ENCODE measurements at places on chromosomes 2 and 18.

DNA sequence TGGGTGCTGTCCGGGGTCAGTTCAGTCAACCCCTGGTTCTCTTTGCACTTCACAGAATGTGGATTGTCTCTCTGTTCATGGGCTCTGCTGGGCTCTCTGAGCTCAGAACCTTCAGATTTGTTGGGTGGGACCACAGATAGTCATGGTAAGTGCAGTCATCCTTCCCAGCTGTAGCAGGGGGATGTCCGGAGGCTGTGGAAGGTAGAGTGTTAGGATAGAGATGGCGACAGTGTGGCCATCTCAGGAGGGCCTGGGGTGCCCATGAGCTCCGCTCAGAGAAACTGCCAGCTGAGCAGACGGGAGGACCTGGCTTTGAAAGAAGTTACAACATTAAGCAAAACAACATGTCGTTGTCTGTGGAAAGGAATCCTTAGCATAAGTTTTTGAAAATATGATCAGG is 149.8 kb downstream of the FAM210A start:
- no peak for DNase-seq

GRCh38 chr2:229370509-229370908 is 99.4 kb upstream of the PID1 start:
- no peak for DNase-seq

DNA sequence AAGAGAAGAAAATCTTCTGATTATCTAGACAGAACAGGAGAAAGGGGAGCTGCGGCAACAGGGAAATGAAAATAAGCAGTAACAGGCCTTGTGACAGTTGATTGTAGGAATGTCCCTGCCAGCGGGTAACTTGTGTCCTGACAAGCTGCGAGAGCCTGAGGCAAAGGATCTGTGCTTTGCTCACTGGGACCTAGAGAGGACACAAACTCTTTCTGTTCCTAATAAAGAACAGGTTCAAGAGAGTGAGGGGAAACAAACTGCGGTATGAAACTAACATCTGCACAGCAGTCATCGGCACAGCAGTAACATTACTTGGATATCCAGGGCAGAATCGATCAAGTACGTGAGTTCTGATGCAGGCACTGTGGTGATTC is 103.7 kb upstream of the THOC1 start:
- peak; percentile 76 for DNase-seq

GRCh38 chr2:120346667-120347358 is 877 bp downstream of the INHBB start:
- no peak for DNase-seq

DNA sequence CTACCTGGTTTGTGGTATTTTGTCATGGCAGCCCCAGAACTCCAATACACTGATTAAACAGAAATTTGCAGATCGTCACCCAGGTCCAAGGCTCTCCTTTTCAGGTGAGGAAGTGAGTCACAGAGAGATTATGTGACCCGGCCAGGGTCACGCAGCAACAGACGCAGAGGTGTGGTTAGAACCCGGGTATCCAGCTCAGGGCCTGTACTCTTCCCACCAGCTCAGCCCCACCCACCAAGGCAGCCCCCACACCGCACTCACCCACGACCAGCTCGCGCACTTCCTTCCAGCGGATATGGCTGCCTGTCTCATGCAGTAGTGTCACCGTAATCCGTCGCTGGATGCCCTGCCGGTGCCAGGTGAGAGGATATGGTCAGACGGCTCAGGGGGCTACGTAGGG is 48.1 kb downstream of the AQP12A start:
- no peak for DNase-seq

GRCh38 chr2:168515502-168515901 is 59.4 kb downstream of the CERS6 start:
- DNase-seq = no peak

- DNase-seq = no peak
Measured at GRCh38 chr18:2441544-2441943, 129.8 kb downstream of the METTL4 start.

DNA sequence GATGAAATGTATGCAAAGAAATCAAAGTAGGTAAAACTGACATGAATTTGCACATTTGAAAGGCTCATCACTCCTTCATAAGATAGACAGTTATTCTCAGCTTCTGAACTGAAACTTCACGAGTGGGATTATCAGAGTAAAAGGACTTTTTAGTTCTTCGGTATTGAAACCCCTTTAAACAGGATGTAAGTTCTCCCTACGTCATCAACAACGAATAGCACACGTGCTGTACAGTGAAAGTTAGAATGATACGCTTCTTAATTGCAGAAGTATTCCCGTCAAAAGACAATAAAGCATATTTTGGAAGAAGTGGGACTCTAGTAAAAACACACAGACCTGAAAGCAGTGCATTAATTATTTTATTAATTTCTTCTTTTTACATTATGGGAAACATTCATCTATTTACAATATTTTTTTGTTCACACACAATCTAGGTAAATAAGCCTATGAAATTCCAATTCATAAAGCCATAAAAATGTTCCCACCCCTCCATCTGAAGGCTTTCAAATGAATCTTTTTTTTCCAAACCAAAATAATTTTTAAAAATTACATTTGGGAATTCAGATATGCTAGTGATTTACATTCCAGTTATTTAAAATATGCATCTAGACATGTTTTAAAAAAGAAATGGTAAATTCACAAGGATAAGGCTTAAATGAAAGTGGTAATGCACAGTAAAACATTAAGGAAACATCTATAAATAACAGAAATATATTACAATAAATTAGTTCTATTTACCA is 45.9 kb downstream of the TGIF1 start:
- DNase-seq = no peak

DNA sequence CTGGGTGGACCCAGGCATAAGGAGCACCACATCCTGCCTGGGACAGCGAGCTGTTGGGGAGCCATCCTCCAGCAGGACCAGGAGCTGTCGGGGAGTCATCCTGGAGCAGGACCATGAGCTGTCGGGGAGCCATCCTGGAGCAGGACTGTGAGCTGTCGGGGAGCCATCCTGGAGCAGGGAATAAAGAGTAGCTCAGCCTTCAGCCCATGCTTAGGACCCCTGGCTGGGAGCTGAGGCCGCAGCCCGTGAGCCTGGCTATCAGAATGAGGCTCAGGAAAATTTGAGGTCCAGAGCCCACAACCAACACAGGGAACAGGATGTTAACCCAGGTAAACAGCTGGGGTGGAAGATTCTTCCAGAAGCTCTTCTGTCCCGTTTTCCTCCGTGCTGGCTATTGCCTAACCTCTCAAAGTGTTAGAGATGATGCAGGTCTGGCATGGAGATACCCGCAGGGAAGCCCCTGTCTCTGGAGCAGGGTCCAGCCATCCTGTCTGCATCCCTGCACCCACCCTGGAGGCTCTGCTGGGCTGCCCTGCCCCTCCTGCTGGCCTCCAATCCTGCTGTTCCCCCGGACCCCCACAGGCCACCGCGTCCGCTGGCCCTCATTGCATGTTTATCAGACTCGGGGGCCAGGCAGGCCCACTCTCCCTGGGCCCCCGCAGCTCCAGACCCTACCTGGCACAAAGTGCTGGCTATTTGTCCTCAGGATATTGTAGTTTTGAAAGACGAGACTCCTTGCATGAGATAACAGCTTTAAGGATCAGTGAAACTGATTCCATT is 243.5 kb upstream of the MYT1L start:
- no peak for DNase-seq

DNA sequence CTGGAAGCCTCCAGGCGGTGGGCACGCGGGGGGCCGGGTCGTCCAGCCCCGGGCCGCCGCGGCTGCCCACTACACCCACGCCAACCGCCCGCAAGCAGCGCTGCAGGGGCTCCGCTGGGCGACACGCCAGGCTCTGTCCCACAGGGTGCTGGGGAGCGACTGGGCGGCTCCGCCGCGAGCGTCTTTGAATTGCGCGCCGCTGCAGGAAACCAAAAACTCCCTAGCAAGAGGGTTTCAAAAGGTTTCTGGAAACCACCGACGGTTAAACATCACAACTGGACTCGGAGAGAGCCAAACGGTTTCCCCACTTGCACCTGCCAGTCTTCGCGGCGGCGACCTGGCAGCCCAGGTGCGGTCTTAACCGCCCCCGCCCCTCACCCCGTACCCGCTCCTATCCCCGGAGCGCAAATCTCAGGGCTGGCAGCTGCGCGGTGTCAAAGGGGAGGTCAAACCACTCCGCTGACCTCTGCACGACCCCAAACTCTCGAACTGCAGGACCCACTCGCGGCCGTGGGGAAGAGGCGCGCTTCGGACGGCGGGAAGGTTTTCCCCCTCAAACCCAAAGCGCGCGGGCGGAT is 1.0 kb downstream of the CXCR4 start:
- DNase-seq = peak; percentile 97

DNA sequence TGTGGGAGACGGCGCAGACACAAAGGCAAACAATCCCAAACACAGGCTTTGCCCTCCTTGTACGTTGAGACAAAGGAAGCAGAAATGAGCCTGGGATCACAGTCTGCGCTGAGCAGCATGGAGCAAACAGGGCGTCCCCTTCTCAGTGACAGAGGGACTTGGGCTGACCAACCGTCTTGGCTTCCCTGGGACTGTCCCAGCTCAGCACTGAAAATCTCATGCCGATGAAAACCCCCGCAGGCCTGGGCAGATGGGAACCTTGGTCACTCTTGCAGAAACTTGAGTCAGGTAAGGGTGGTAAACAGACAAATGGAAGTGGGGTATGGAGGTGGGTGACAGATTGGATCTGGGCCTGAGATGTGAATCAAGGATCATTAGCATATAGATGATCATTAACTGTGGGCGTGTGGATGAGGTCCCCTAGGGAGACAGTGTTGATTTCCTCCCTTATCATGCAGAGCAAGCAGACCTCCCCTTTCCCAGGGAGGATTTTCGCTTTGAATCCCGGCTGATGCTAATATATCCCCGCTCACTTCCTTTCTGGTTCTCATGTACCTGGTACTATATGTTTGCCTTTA is 19.1 kb upstream of the SH3BP4 start:
- no peak for DNase-seq

DNA sequence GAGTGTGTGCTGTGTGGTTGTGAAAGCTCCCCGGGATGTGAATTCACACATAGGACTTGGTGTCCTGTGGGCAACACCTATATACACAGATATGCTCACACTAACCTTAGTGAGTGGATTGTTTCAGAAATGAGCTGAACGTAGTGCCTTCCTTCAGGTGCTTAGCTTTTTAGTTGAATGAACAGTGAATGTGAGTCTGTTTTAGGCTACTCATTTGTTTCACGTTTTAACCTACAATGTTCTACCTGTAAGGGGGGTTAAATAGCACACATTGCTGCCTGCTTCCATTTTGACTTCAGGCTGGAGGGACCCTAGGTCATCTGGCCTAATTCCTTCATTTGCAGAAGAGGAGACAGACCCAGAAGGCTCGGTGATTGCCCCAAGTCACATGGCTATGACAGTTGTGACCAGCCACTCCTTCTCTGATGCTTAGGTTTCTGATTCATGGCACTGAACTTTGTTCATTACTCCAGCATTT is 1.0 kb downstream of the PLEK start:
- DNase-seq = no peak

DNA sequence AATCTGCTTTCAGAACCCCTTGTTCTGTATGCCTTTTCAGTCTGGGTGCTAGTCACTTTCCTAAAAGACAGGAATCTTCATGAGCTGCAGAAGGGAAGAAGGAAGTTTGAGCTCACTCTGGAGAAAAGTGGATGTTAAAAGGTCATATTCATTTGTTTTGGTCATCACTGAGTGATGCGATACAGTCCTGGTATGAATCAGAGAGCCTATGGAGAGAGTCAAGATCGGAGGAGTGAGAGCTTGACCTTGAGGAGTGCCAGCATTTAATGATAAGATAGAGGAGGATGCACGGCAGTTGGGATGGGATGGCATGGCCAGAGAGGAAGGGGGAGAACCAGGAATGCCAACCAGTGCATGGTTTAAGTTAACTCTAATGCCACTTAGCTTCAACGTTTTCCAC is 19.6 kb downstream of the USP39 start:
- DNase-seq = no peak

DNA sequence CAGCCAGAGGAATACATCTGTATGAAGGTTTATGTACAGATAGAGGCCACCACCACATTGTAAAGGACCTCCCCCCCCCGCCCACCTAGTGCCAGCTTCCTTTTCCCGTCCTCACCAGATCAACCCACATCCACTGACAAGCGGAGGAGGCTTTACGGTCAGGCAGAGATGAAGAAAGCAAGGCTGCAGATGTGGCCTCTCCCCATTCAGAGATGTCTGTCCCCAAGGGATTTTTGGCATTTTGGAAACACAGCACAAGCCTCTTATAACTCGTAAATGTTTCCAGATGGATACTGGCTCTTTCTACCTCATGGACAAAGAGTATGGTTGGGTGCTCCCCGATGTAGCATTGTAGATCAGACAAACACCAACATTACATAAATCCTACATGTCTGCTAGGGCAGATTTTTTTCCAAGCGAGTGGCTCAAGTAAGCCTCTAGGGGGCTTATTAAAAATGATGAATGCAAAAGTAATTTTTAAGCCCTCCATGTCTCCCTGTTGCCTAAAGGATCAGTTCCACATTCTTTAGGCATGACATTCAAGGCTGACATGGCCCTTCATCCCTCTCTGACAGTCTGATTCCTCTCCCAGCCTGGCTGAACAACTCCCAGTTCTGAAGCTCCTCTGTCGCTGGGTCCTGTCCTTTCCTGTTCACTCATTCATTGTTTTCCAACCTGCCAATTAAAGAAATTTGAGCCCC is 11.7 kb downstream of the VIT start:
- DNase-seq = no peak

- no peak for DNase-seq
Measured at GRCh38 chr2:166487171-166487570, 6.9 kb downstream of the SCN7A start.

- no peak for DNase-seq
Measured at GRCh38 chr2:96508521-96509113, 3.5 kb upstream of the NEURL3 start.

GRCh38 chr2:135796606-135797005 is 40.4 kb downstream of the LCT start:
- no peak for DNase-seq

- no peak for DNase-seq
Measured at GRCh38 chr2:166179201-166179600, 51.4 kb upstream of the SCN1A start.

GRCh38 chr2:42450136-42450535 is 43.6 kb downstream of the KCNG3 start:
- DNase-seq = no peak

DNA sequence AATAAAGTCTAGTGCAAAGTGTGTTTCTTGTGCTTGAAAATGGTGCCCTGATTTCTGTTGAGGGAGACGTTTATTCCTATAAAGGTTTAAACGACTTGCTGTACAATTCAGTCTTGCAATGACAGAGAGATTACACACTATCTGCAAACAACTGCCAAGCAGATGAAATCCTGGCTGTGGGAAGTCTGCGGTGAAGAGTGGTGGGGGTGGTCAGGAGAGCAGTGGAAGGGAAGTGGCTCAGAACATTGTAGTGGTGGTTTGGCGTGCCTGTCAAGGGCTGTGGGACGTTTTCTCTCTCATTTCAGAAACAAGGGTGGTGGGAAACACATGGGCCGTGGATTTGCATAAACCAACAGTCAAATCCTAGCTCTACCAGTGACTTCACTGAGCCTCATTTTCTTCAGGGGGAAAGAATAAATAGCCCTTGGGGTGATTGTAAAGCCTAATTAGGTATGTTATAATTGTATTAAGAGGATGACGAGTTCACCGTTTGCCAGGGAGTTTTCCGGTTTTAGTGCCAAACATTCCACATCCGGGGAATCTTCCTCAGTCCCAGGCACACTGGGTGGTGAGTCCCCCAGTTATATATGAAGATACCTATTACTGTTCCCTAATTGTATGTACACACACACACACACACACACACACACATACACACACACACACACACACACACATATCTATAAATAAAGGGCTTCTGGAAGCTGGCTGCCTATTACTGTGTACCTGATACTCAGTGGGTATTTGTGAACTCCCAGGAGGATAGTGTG is 115.0 kb downstream of the SPTBN1 start:
- DNase-seq = peak; percentile 80

- no peak for DNase-seq
Measured at GRCh38 chr2:68340226-68341061, 20.7 kb upstream of the CNRIP1 start.

GRCh38 chr2:183532514-183532913 is 408.3 kb downstream of the NUP35 start:
- DNase-seq = no peak

All from MM.1S (cell line).